ENCODE measurements at places on chromosomes 7 and 10.

GRCh38 chr7:140581411-140581810, 59.2 kb downstream of the DENND2A start:
- H3K36me3 ChIP-seq: peaks cover 10% of the 10 kb centered on the region
- DNase-seq: no peak
- H3K27ac ChIP-seq: no peak overlapping the region
- no peaks in the 10 kb centered on the region for H3K27me3 ChIP-seq

DNA sequence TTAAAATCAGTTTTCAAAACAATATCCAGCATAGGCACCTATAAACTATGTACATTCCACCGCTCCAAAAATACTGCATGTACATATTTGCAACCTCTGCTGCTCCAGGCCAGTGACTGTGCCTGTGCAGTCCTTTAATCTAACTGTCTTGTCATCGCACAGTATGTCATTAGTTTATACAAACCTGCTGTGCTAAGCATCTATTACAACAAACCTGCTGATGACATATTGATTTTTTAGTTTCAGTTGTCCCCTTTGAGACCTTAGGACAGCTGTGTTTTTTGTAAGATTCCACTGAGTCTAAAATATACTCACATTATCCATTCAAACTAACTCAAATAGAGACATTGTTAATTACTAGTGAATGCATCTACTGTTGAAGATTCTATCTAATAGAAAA, 33.1 kb downstream of the SEMA3C start:
- H3K4me3 ChIP-seq: no peak overlapping the region
- no peaks in the 10 kb centered on the region for H3K27me3 ChIP-seq
- DNase-seq: no peak
- peaks cover 4% of the 10 kb centered on the region for H3K4me1 ChIP-seq
- peaks cover 3% of the 10 kb centered on the region for H3K36me3 ChIP-seq
- no peak overlapping the region for H3K27ac ChIP-seq

DNA sequence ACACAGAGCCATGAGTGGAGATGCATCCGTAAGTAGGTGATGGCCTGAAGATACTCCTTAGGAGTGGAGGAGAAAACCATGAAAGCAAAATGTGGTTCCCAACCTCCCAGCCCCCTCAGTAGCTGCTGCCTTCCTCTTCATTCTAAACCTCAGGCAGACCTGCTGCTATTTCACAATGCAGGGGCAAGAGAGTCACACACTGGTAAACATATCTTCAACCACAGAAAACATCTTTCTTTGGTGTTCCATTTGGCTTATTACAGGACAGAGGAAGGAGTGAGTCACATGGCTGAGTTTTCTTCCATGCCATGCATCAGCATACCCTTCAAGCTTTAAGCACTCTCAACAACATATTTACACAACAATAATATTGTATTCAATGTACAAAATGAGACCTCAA, 342.1 kb downstream of the BMPER start:
- no peak overlapping the region for H3K4me3 ChIP-seq
- DNase-seq: no peak
- no peaks in the 10 kb centered on the region for H3K4me1 ChIP-seq
- no peak overlapping the region for H3K27ac ChIP-seq

- H3K27ac ChIP-seq: no peak overlapping the region
- peaks cover 16% of the 10 kb centered on the region for H3K36me3 ChIP-seq
- no peak for DNase-seq
- peaks cover 7% of the 10 kb centered on the region for H3K27me3 ChIP-seq
- peak overlapping the region; percentile 68 for H3K4me3 ChIP-seq
Measured at GRCh38 chr10:102419269-102420180, 940 bp upstream of the PSD start.

DNA sequence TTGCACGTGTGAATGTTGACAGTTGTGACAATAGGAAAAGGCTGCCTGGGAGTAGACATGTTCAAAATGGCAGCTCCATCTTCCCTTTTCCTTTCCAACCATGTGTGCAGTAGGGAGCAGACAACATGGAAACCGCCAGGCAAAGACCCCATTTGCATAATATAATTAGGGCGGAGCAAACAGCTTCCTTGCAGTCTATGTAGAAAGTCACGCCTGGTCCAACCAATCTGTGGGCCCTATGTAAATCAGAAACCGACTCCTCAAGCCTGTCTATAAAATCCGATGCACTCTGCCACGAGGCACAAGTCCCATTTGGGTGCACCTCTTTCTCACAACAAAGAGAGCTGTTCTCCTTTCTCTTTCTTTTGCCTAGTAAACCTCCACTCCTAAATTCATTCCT, 19.6 kb downstream of the NEBL start:
- H3K4me1 ChIP-seq: no peaks in the 10 kb centered on the region
- H3K4me3 ChIP-seq: no peak overlapping the region
- no peak for DNase-seq
- H3K27ac ChIP-seq: no peak overlapping the region
- no peaks in the 10 kb centered on the region for H3K27me3 ChIP-seq

- no peak overlapping the region for H3K27ac ChIP-seq
- no peaks in the 10 kb centered on the region for H3K27me3 ChIP-seq
- H3K4me1 ChIP-seq: no peaks in the 10 kb centered on the region
- DNase-seq: peak; percentile 15
- H3K36me3 ChIP-seq: no peaks in the 10 kb centered on the region
Measured at GRCh38 chr10:3418041-3418754, 245.6 kb upstream of the PITRM1 start.

DNA sequence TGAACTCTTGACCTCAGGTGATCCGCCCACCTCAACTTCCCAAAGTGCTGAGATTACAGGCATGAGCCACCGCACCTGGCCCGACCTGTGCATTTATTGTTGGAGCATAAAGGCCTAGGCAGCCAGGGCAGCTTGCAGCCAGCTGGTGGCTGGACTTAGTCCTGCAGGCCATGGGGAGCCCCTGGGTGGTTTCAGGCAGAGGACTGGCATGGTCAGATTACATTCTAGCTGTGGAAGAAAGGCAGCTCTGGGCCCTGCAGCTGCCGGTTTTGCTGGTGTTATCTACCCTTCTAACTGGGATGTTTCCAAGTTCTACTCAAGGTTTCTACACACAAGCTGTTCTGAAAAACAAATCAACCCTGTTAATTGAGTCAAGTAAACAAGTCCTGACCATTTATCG, 22.7 kb upstream of the MKRN1 start:
- H3K4me1 ChIP-seq: peaks cover 2% of the 10 kb centered on the region
- H3K4me3 ChIP-seq: no peak overlapping the region
- no peak for DNase-seq
- H3K27me3 ChIP-seq: no peaks in the 10 kb centered on the region
- H3K27ac ChIP-seq: no peak overlapping the region
- no peaks in the 10 kb centered on the region for H3K36me3 ChIP-seq

- H3K27me3 ChIP-seq: no peaks in the 10 kb centered on the region
- H3K4me1 ChIP-seq: no peaks in the 10 kb centered on the region
- H3K4me3 ChIP-seq: no peak overlapping the region
- H3K36me3 ChIP-seq: no peaks in the 10 kb centered on the region
Measured at GRCh38 chr10:100019787-100020141, 10.0 kb upstream of the DNMBP start.

Measured in trophoblast cell (in vitro differentiated cells and primary cell).